CD4-positive, alpha-beta T cell treated with Interleukin-17A for 1 hour (primary cell): ENCODE measurements at places on chromosomes 1 and 21.

GRCh38 chr1:36769886-36770830, 264.2 kb downstream of the GRIK3 start:
- no peak for DNase-seq

DNA sequence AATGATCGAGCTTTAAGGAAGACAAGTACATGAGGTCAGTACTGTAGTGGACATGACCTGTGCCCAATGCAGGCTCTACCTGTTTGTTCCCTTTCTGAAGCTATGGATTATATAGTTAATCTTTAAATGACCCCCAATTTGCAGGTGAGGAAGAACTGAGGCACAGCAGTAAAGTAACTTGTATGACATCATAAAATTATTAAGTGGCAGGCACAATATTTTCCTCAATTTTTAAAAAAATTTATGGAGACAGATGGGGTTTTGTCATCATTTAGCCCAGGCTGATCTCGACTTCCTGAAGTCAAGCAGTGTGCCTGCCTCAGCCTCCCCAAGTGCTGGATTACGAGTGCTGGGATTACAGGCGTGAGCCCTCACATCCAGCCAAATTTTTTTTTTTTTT, 3.6 kb upstream of the GATAD2B start:
- DNase-seq: no peak

DNA sequence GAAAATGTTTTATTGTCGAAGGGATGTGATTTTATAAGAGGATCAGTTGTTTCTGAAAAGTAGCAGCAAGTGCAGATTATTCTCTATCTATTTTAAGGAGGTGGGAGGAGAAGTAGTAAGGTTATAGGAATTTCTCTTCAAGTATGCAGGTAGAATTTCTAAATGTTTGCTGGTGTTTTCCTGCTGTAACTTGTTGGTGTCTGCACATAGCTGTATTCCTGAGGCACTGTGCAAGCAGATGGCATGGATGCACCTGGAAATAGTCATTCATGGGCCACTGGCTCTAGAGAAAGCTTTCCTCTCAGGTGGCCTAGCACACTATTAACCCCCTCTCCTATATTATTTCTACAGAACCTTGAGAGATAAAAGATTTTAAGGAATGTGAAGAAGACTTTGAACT, 30.3 kb upstream of the PODN start:
- no peak for DNase-seq

DNA sequence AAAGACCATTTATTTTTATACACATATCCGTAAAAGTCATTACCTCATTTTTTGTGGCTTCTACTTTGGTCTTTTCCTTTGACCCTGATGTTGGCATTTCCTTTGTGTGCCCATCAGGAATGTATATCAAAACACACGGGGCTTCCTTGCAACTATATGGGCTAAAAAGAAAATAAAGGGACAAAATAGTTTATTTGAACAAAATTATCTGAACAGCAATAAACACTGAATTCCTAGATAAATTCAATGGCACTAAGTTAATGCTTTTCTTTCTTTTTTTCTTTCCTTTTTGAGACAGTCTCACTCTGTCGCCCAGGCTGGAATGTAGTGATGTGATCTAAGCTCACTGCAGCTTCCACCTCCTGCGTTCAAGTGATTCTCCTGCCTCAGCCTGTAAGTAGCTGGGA, 45.2 kb downstream of the EPRS1 start:
- DNase-seq: no peak

DNA sequence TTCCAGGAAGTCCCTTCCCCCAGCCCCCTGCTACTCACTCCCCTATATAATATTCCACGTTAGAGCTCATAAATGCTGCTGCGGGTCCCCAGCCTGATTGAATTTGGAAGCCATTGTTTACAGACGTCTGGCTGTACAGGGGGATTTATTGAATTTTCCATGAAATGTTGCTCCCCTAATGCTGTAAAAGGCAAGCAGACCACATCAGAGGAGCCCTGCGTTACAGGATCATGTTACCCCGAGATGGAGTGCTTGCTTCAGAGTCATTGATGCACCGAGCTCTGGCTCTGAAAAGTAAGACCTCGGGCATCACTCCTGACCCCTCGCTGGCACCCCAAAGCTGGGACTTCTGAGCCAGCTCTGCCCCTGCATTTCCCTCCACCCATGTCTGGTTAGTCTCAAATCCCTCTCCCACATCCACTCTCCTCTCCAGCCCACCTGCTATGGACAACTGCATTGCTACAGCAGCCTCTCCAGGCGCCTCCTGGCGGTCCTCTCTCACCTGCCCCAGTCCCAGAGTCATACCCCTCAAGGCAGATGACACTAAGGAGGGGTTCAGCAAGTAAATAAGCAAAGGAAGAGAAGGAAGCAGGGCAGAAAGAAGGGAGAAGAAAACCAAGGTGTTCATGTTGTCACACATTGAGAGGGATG, 127.8 kb downstream of the TMEM53 start:
- no peak for DNase-seq

GRCh38 chr21:22791986-22792560, 1793.9 kb downstream of the NCAM2 start:
- peak; percentile 32 for DNase-seq

DNA sequence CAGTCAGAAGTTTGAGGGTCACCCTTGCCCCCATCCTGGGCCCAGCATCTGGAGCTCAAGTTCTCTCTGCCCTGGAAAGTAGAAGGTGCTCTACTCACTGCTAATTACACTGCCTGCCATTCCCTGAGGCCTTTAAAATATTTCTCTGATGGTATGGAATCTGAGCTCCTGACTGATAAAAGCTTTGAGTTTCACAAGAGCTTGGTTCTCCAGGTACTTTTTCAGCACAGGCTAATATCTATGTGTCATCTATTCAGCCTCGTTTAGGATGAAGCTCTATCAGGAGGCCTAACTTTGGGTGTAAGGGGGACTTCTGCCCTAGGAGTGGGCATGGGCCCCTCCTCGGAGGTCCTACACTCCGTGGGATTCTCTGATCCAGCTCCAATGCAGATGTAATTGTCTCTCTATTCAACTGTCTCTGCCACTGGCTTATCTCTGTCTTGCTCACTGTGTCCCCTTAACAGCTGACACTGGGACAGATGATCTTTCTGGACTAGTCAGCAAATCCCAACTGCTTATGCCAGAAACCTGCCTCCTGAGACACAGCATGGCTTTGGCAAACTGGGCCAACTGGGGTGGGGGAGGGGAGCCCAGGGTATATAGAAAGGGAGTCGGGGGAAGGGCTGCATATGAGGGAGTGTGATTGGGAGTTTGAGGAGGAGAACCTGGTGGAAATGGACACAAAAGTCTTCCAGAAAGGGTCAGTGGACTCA, 104.2 kb upstream of the GADD45A start:
- no peak for DNase-seq

- DNase-seq: peak; percentile 63
Measured at GRCh38 chr1:225881081-225881958, 860 bp downstream of the TMEM63A start.

DNA sequence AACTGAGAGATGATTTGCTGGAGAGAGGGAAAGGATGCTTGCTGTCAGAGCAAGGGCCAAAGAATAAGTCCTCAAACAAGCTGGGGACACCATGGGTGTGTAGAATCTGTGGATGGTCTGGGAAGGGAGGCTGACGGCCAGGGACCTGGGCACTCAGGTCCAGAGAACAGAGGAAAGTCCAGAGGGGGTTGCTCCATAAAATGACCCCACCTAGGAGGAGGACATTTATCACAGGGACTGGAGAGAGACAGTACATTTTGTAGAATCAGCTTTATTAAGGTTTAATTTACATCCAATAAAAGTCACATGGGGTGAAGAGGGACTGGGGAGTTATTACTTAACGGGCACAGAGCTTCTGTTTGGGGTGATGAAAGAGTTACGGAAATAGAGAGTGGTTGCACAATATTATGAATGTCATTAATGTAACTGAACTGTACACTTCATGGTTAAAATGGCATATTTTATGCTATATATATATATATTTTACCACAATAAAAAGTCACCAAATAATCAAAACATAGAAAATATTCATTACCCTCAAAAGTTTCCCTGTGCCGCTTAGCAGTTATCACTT, 73.0 kb upstream of the ABCD3 start:
- DNase-seq: no peak

DNA sequence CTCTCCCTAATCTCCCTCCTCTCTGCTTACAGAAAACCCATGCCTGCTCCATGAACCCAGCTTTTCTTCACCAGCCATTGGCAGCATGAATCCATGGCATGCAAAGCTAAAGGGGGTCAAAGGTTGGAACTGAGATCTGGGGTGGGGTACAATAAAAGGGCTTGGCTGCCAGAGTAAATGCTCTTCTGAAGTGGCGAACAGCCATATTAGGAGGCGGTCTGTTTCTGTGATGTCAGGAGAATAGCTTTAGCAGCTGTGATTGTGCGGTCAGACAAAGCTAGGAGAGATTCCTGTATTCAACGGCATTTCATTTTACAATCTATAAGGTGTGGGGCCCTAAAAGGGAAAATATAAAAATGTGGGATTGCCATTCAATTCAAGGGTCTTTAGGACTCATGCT, 71.7 kb upstream of the TMPRSS2 start:
- no peak for DNase-seq

DNA sequence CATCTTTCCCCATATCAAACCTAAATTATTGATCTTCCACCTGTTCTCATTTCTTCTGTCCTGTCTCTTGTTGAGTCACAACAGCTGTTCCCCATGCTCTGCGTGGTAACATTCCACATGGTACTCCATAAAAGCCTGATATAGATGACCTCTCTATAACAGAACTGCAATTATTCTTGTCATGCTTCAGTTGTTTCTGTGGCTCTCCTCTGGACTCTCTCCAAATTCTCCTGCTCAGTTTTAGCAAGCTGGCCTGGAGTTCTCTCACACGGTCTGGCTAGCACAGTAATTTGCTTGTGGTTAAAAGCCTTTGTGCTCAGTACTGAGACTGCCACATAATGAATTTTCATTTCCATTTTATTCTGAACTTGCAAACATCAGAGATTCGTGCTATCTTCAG, 10.6 kb upstream of the LRRC39 start:
- no peak for DNase-seq

GRCh38 chr1:246919902-246920301, 11.8 kb downstream of the AHCTF1 start:
- DNase-seq: no peak

DNA sequence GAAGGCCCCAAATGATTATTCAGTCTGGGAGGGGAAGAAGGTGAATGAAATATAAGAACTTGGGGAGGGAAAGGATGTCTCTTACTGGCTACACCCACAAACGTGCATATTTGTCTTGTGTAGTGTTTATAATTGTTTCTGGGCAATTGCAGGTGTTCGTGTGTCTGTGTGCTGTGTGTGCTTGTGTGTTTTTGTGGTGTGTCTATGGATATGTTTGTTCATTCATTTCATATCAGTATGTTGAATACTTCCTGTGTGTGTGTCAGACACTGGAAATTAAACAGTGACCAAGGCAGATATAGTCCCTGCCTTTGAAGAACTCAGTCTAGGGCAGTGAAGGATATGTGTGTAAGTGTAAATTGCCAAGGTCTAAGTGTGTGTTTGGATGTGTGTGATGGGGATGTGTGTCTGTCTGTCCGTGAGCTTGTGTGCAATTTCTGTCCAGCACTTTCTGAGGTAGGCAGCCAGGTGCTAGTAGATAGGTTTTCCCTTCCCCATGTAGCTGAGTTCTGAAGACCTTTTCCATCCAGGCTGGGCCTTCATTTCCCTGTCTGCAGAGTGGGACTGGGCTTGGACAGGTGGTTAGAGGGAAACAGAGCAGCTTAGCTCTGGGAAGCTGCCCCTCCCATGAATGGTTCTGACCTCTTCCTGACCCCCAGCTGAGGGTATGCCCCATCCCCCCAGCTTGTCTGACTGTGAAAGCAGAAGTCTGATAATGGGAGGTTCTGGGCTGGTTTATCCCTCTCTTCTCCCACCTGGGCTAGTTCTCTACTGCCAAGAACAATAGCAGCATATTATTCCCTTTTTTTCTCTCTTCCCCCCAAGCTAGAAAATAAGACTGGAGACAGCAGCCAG, 3.8 kb downstream of the AGO1 start:
- DNase-seq: no peak

- DNase-seq: no peak
Measured at GRCh38 chr1:1236176-1236763, 4.2 kb downstream of the B3GALT6 start.

DNA sequence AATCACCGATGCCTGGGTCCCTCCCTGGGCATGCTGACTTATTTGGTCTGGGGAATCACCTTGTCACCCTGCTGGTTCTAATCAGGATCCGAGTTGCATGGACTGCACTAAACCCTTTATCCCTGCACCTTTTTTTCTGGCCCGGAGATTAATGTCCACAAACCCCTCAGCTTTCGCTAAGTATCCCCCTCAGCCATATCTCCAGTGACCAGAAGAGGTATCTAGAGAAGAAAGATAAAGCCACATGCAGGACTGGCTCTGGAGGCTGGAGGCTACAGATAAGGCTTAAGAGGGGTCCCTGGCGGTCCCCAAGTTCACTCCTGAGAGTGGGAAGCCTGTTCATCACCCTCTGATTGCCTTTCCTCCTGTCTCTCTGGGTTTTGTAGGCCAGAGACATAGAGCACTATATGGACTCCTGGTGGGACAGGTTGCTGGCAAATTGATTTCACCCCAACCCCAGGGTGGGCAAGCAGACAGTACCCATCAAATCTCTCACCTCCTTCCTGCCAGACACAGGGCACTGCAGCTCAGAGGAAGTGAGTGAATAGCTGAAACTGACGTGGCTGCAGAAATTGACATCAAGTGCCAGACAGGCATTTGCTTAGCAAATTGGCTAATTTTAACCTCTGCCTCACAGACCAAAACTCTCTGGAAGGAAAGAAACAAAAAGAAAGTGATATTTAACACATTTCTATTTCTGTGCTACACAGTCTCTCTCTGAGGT, 38.8 kb downstream of the HMGB4 start:
- DNase-seq: no peak

DNA sequence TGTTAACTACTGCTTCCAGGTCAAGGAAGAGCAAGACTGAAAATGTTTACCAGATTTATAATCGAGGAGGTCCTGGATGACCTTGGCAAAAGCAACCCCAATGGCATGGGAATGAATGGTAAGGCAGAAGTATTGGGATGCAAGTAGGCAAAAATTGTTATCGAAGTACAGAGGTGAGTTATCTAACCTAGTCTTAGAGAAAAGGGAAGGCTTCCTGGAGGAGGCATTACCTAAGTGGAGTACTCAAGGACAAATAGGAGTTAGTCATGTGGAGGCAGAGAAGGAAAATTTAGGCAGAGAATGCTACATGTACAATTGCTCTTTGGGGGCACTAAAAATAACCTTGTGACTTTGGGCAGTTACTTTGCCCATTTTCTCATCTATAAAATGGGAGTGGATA, 3.5 kb upstream of the MAGOH start:
- DNase-seq: no peak

DNA sequence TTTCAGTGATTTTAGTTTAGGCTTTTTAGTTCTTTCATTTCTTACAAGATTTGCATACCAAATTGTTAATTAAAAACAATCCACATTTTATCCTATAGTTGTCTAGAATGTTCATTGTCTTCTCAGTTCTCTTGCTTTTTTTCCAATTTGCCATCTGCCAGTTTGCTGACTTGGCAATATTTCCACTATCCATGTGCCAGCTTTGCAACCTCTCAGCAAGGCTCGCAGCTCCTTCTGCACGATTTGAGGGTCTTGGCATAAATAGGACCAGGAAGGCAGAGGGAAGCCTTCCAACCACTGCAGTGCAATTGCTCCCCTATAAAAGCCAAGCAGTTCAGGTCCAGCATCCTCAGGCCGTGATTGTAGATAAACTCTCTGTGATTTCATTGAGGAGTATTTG, 306.8 kb upstream of the FMN2 start:
- DNase-seq: no peak

- no peak for DNase-seq
Measured at GRCh38 chr1:61875198-61875597, 132.9 kb downstream of the PATJ start.

- peak; percentile 93 for DNase-seq
Measured at GRCh38 chr21:42414928-42415769, 11.4 kb downstream of the UBASH3A start.

GRCh38 chr1:20565234-20565633, 12.9 kb downstream of the FAM43B start:
- no peak for DNase-seq
